ENCODE measurements at places on chromosomes 11 and 22. TPM values are rescaled to one million over a fixed set of nuclear protein-coding genes. Genes with fewer than 3 reads are reported as not detected.

- DNase-seq, result no peak
These were observed 177.1 kb upstream of the RAG2 start for GRCh38 chr11:36775130-36775529.

SCGB2A2 gene
- total RNA-seq, result not detected

DNA sequence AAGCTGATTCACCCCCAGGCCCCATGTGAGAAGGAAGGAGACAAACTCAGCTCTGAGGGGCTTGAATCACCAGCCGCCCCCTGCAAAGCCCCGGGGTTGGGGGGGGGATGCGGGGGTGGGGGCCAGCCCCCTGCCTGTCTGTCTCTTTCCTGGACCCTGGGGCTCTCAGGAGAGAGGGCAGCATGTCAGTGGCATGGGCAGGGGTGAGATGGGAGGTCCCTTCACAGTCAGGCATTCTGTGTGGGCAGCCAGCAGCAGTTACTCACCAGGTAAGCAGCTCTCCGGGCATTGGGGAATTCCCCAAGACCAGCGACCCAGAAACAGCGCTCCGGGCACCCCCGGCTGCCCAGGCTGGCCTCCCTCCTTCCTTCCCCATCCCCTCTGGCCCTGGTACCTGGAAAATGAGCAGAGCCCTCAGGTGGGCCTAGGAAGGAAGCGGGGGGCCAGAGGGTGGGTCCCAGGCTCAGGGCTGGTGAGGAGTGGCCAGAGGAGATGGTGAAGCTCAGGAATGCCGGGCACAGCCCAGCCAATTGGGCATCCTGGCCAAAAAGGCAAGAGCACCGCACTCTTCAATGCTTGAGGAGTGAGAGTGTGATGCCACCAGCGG lies 4.2 kb upstream of the LIF start:
- DNase-seq, result peak; percentile 92

OR5A1 gene
- total RNA-seq, result not detected

GRCh38 chr11:102581066-102581465 lies 44.1 kb downstream of the MMP20 start:
- DNase-seq, result peak; percentile 69

GRCh38 chr11:65069217-65069616 lies 10.9 kb upstream of the NAALADL1 start:
- no peak for DNase-seq

- peak; percentile 52 for DNase-seq
These were observed 27.2 kb downstream of the RPS6KA4 start for GRCh38 chr11:64385945-64386704.

TUB gene
- 3.3 TPM for total RNA-seq

JHY gene
- total RNA-seq, result 3.6 TPM

GAB4 gene
- total RNA-seq, result not detected

- DNase-seq, result no peak
These were observed 168.6 kb downstream of the ADAMTS15 start for GRCh38 chr11:130617001-130617400.

DNA sequence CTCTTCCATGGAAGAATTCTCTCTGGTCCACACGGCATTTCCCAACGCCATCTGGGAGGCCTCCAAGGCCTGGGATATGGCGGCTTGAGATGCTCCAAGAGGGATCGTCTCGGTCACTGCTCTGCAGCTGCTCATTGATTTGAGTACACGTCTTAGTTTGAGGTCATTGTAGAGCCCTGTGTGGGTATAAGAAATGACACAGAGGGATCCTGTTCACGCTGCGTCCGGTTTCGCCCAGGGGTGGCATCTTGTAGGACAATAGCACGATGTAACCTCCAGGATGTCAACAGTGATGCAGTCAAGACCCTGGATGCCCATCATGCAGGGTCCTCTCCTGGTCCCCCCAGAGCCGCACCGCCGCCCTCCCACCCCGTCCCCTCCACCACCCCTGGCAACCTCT lies 564.6 kb downstream of the BRD1 start:
- DNase-seq, result no peak

DNA sequence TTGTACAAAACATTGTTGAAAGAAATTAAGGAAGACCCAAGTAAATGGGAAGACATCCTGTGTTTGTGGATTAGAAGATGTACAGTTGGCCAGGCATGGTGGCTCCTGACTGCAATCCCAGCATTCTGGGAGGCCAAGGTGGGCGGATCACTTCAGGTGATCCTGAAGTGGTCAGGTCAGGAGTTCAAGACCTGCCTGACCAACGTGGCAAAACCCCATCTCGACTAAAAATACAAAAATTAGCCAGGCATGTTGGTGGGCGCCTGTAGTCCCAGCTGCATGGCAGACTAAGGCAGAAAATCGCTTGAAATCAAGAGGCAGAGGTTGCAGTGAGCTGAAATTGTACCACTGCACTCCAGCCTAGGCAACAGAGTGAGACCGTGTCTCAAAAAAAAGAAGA lies 62.0 kb upstream of the SEPTIN5 start:
- no peak for DNase-seq

GRCh38 chr11:441418-442274 lies at the start of gene ANO9:
Gene ANO9 (minus strand): TSS chr11:442011. CDS start chr11:441926, 85 bp downstream.
- no peak for DNase-seq

GRCh38 chr11:15875393-15875792 lies 481.0 kb downstream of the SOX6 start:
- no peak for DNase-seq

GRCh38 chr22:20581503-20582170 lies 74.2 kb downstream of the MED15 start:
- DNase-seq, result no peak

DNA sequence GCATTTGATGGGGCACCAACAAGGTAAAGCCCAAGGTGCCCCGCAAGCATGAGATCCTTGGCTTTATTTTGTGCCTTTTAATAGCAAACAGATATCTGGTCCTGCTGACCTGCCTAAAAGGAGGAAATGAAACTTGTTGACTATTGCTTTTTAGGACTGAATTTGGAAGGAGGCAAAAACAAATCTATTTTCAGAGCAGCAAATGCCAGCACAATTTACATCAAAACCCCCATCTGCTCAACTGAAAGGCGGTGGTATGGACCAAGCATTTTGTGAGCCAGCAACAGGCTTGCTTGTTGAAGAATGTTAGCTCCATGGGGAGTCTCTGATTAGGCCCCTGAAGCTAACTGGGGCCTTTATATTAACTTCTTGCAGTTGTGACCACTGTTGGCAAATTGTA lies 192.6 kb upstream of the E2F8 start:
- DNase-seq, result no peak

- DNase-seq, result peak; percentile 50
These were observed 405.7 kb downstream of the AASDHPPT start for GRCh38 chr11:106482917-106483785.

DNA sequence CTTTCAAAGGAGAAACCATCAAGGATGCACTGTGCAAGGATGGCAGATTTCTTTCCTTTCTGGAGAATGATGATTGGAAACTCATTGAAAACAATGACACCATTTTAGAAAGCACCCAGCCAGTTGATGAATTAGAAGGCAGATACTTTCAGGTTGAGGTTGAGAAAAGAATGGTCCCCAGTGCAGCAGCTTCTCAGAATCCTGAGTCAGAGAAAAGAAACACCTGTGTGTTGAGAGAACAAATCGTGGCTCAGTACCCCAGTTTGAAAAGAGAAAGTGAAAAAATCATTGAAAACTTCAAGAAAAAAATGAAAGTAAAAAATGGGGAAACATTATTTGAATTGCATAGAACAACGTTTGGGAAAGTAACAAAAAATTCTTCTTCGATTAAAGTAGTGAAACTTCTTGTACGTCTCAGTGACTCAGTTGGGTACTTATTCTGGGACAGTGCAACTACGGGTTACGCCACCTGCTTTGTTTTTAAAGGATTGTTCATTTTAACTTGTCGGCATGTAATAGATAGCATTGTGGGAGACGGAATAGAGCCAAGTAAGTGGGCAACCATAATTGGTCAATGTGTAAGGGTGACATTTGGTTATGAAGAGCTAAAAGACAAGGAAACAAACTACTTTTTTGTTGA lies 9.8 kb downstream of the FAM111A start:
- DNase-seq, result no peak
